ENCODE measurements at places on chromosomes 5 and 9.
A peak's percentile ranks its signal among the peaks of the same experiment; 100 is the strongest.

DNA sequence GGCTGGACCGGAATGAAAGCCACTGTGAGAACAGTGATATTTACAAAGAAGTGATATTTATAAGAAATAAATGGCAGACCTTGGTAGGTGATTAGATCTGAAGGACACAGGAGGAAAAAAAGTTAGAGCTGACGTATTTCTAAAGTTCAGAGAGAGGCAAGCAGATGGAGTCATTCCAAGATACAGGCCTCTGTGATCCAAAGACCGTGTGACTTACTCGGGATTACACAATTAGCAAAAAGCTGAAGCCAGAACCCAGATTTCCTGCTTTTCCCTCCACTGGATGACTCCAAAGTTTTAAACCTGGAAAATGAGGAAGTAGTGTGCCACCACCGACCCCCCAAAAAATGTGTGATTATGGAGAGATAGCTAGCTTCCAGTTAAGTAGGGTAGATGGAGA is 3.1 kb upstream of the DOCK8 start:
- peaks cover 23% of the 10 kb centered on the region for H3K27me3 ChIP-seq
- H3K36me3 ChIP-seq, result peaks cover 8% of the 10 kb centered on the region
- H3K4me3 ChIP-seq, result no peak overlapping the region
- no peak for DNase-seq

DNA sequence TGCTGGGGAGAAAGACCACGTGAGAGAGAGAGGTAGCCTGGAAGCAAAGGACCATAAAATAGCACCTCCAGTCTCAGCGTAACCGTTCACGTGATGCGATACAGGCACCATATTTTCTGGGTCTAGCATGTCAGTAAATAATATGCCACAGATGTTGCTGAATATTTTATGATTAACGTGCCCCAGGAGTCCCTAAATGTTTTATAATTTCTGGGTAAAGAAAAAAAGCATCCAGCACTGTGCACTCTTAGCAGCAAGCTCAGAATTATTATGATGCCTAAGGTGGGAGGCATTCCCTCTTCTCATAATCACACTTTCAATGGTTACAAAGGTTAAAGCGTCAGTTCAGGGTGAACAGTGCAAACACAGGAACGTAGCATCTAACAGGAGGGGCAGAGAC is 121.8 kb downstream of the CAVIN4 start:
- no peak overlapping the region for H3K27ac ChIP-seq
- no peaks in the 10 kb centered on the region for H3K4me1 ChIP-seq
- DNase-seq, result no peak
- H3K36me3 ChIP-seq, result no peaks in the 10 kb centered on the region

DNA sequence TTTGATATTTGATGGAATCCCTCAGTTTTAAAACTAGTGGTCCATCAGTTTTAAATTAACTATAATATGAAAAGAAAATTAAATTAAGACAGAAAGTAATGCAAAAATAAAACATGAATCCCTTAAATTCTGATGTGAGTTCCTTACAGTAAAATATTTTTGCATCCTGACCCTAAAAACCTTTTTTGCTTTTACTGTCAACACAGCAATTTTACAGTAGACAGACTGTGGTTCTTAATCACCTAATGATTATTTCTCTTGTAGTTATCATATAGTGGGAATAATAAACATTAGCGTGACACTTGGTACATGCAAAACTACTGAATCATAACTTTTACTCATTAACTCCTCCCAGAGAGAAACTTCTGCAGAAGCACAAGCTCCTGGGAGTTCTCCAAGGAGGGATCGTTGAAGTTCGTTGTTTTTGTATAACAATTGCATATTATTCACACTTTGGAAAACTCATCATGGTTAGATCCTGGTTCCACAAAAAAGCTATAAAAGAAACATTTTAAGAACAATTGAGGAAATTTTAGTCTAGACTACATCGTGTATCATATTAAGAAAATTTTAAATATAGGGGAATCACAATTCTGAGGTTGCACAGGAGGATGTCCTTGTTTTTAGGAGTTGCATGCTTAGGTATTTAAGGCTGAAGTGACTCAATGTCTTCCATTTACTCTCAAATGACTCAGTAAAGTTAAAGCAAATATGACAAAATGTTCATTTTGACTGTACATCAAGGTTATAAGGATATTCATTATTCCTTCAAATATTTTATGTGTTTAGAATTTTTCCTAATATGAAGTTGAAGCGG is 88.2 kb upstream of the NIPAL4 start:
- peaks cover 61% of the 10 kb centered on the region for H3K36me3 ChIP-seq
- no peak overlapping the region for H3K4me3 ChIP-seq
- H3K27ac ChIP-seq, result no peak overlapping the region
- peaks cover 1% of the 10 kb centered on the region for H3K4me1 ChIP-seq
- H3K27me3 ChIP-seq, result no peaks in the 10 kb centered on the region

- peaks cover 15% of the 10 kb centered on the region for H3K27me3 ChIP-seq
- no peak within 1 kb of the TSS for H3K27ac ChIP-seq
- H3K36me3 ChIP-seq, result peaks cover 20% of the 10 kb centered on the region
- no peak for DNase-seq
- H3K4me1 ChIP-seq, result peaks cover 33% of the 10 kb centered on the region
Observed at GRCh38 chr9:21141427-21141882, at the start of gene IFNW1. Gene IFNW1, minus strand, starts transcription at chr9:21141832. Its CDS starts 262 bp downstream, at chr9:21141570.

DNA sequence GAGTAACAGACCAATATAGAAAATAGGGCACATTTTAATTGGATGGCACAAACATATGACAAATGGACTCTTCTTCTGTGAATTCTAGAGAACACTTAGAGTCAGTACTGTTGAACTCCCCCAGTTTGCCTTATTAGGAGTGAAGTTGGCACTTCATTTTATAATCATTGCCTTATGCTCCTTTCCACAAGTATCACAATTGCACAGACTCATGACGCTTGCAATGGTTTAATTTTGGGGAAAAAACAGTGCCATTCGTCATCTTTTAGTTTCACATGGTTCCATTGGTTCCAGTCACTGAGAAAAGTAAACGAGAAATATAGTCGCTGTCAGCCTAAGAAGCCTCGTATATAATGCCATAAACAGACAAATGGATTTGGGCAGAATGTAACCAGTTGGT is 71.2 kb downstream of the LURAP1L start:
- H3K4me3 ChIP-seq, result no peak overlapping the region
- H3K36me3 ChIP-seq, result no peaks in the 10 kb centered on the region
- H3K27ac ChIP-seq, result no peak overlapping the region
- no peaks in the 10 kb centered on the region for H3K4me1 ChIP-seq

DNA sequence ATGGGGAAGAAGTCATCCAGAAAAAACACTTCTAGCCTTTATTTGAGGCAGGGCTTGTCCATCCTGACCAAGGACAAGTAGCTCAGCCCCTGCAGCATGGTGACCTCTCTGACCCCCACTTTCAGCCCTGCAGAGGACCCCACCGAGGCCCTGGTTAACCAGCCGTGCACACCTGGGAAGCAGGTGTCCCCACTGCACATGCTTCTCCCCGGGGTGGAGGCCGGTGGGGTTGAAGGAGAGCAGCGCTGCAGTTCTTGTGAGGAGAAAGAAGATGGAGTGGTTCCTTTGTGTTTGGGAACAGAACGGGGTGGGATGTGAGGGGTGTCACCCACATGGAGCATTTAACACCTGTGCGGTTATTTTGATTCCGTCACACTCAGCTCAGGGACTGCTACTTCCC is 21.1 kb upstream of the ZBTB34 start:
- H3K27ac ChIP-seq, result no peak overlapping the region
- peaks cover 32% of the 10 kb centered on the region for H3K4me1 ChIP-seq

DNA sequence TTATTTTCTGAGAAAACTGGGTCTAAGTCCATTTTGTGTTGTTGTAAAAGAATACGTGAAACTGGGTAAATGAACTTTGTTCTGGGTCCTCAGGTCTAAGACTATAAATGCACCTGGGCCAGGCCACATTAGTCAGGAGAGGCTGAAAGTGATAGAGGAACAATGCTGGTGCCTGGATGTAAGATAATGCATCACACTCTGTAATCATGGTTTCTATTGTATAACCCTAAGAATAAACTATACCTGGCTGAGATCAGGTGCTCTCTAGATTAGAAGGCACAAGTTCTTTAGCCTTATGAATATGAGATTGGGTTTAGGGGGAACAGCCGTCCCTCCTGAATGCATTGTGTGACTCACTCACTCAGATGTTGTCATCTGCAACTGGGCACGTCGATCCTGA is 675.5 kb downstream of the HTR1A start:
- no peaks in the 10 kb centered on the region for H3K36me3 ChIP-seq
- no peak overlapping the region for H3K27ac ChIP-seq
- H3K4me1 ChIP-seq, result no peaks in the 10 kb centered on the region
- no peak overlapping the region for H3K4me3 ChIP-seq

DNA sequence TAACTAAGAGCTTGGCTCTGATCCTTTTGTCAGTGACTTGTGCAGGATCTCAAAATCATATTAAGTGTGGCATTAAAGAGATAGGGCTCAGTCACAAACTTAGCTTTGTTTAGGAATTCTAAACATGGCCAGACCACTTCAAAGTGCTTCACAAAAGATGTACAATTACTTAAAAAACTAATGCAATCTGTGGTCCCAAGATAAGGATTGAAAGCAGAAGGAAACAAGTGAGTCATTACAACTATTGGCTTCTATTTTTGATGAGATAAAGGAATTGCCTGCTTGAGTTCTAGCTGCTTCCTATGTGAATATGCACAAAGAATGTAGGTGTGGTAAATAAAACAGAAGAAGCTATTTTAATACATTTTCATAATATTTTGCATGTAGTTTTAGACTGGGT is 44.9 kb upstream of the SLC12A2 start:
- H3K27ac ChIP-seq, result no peak overlapping the region
- no peak overlapping the region for H3K4me3 ChIP-seq
- H3K36me3 ChIP-seq, result no peaks in the 10 kb centered on the region

DNA sequence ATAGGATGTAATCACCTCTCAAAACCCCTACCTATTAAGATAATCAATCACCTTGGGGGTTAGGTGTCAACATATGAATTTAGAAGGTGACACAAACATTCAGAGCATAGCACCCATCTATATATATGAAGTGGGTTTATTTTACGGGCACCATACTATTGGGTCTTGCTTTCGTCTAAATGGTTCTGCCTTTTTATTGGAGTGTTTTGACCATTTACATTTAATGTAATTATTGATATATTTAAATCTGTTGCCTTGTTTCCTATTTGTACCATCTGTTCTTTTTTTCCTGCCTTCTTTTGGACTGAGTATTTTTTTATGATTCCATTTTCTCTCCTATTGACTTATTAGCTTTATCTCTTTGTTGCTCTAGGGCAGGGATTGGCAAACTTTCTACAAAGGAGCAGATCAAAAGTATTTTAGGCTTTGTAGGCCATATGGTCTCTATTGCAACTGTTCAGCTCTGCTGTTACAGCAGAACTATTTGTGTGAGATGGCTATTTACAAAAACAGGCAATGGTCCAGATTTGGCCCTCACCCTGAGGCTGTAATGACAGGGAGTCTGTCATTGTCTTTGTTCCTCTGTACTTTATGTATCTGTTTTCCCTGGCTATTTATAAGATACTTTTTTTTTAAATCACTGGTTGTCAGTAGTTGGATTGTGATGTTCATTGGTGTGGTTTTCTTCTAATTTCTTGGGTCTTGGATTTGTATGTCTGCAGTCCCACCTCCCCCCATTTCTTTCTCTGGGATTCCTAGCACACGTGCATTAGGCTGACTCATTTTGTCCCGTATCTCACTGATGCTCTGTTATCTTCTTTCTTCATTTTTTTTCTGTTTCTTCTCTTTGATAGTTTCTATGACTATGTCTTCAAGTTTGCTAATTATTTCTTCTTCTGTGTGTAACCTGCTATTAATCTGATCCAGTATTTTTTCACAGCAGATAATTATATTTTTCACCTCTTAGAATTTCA is 127.1 kb downstream of the DAB2IP start:
- peaks cover 6% of the 10 kb centered on the region for H3K4me1 ChIP-seq
- no peak overlapping the region for H3K27ac ChIP-seq
- no peak for DNase-seq
- H3K4me3 ChIP-seq, result no peak overlapping the region

DNA sequence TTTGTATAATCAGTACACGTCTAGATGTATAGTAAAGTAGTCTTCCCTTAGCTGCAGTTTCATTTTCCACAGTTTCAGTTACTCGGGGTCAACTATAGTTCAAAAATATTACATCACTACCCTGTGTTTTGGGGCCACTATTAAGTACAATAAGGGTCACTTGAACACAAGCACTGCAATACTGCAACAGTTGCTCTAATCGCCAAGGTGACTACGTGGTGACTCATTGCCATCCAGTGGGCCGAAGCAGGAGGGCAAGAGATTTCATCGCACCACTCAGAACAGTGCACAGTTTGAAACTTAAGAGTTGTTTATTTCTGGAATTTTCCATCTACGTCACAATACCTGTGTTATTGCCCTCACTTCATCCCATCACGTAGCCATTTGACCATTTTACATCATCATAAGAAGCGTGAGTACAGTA is at the start of gene ARL14EPL:
TSS of gene ARL14EPL (plus strand) at position 379 of the 424 bp plus-strand sequence. CDS start 18,994 bp downstream, outside the sequence.
- H3K4me3 ChIP-seq, result no peak within 1 kb of the TSS
- H3K27ac ChIP-seq, result no peak within 1 kb of the TSS
- DNase-seq, result no peak

DNA sequence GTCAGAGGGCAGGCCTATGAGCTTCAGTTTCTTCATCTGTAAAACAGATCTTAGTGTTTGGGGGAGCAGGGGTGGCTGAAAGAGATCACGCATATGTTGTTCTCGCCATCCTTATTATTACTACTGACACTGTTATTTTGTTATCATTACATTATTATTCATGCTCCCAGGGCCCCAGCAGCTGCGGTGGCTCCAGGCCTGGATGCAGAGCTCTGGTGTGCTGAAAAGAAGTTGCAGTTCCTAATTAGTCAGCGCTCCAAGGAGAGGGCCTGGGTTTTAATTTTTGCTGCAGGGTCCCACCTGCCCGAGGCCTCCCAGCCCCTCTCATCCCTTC is 19.5 kb downstream of the CXXC5 start:
- H3K27me3 ChIP-seq, result peaks cover 3% of the 10 kb centered on the region
- DNase-seq, result no peak
- H3K36me3 ChIP-seq, result no peaks in the 10 kb centered on the region
- peak overlapping the region; percentile 34 for H3K4me3 ChIP-seq
- H3K27ac ChIP-seq, result no peak overlapping the region
- H3K4me1 ChIP-seq, result peaks cover 19% of the 10 kb centered on the region
